ENCODE measurements at places on chromosomes 2 and 18. TPM values are rescaled to one million over a fixed set of nuclear protein-coding genes. Genes with fewer than 3 reads are reported as not detected.

DNA sequence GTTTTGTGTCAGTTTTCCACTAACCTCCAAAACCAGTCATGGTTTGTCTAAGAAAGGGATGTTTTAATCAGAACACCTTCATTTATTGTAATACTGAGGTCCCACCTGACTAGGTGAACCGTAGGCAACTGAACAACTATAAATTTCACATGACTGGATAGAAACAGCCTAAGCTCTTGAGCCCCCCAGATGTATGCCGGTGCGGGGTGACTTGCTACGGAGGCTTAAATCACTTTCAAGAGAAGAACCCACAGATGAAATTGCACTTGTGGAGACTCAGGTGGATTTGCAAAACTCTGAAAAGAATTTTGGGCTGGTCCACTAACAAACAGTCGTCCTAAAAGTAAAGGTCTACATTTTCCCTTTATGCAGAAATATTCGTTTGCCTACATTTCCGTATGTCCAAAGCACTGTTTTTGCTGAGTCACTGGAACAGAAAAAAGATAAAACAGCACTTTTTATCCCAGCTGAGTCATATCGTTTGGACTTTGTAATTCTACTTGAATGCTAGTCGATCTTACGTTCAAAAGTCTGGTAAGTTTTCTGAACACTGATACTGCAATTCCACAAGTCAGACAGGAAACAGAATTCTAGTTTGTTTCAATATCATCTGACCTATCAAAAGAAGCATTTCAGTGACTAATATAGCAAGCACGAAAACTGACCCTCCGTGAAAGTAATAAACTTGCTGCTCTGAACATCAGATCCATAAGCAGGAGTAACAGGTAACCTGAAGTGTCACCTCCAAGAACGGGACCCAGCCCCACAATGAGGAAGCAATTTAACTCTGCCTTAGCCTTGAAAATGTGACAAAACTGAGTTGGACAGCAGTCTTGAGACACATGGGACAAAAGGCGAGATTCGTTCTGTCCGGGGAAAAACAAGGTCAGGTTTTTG lies 18.1 kb downstream of the ZNF516 start:
- DNase-seq: no peak

DNA sequence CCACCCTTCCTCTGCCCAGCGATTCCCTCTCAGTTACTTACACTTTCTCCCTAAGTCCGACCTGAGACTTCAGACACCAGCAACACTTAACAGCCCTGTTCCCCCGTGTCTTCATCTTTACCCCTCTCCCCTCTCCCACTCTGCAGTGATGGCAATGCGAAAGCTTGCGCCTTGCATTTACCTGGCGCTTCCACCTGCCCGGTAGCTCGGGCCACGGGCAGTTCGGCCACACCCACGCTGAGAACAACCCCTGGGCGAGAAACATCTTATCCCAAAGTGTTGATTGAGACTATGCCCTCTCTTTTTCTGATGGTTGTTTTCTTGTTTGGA lies 558 bp downstream of the DNAJC10 start:
- DNase-seq: no peak

DNA sequence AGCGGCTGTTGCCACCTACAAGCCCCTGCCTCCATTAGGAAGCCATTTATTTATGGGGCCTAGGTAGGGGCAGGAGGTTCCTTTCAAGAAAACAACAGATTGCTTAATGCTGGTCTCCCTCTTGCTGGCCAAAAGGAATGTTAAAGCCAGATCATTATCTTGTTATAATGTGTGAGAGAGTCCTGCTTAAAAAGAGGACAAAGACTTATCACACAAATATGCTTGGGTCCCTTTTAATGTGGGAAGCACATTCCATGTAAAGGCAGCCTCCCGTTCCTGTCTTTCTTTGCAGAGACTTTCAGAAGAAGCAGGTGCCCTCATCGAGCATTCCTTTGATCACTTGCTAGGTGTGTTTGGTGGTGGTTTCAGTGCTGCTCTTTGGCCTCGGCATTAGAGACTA lies 76.4 kb downstream of the AGAP1 start:
- DNase-seq: no peak

DNA sequence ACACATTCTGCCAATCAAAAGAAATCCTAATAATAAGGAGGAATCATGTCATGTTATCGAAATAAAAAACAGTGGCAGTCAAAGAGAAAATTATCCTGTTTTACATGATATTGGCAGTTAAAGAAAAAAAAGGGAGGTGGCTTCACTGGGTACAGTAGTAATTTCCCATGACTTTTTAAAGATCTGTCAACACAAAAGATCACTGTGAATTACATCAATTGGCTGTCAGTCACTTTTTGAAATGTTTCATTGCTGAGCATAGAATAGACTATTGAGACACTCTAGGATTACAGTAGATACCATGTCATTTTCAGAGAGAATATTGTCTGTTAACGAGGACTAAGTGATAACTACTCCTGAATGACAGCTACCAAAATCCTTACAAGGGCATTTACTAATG lies 335.7 kb upstream of the CYP26B1 start:
- no peak for DNase-seq

FOXI3 gene
- not detected for total RNA-seq

PTPRN gene
- not detected for total RNA-seq

Data from gastrocnemius medialis (tissue), 4 donors.